Amniotic stem cell (primary cell): ENCODE measurements at places on chromosomes 1 and 21.

DNA sequence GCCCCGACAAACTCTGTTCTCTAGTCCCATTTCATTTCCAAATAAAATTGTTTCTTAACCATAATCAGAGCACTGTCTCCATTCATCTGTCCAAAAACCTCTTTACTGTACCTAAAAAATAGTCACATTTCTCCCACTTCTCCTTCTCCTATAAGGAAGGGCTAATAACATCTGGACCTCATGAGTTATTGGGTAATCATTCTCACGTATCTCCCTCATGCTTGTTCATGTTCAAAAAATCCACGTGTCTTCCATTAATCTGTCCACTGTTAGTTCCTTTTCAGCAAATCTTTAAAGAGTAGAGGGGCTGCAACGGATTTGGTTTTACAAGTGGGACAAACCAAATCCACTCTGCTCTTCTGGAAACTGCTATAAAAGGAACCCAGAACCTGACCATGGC, 1418.8 kb downstream of the MRPL39 start:
- DNase-seq, result no peak

DNA sequence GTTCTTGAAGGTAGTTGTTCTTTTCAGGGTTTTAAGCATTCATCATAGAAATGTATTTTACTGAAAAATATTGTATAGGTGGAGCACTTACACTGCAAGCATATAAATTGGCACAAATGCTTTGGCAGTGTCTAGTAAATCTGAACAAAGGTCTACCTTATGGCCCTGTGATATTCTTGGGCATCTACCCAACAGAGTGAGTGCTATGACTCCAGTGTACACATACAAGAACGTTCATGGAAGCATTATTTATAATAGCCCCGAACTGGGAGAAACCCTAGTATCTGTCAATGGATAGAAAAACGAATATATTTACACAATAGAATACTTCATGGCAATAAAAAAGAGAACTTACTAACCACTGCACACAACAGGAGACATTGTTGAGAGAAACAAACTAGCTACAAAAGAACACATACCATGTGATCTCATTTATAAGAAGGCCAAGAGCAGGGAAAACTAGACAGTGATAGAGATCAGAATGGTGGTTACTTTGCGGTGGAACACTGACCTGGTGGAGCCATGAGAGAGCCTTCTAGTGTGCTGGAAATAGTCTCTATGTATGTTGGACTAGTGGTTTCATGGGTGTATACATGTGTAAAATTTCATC, 96.0 kb downstream of the MAB21L3 start:
- no peak for DNase-seq

DNA sequence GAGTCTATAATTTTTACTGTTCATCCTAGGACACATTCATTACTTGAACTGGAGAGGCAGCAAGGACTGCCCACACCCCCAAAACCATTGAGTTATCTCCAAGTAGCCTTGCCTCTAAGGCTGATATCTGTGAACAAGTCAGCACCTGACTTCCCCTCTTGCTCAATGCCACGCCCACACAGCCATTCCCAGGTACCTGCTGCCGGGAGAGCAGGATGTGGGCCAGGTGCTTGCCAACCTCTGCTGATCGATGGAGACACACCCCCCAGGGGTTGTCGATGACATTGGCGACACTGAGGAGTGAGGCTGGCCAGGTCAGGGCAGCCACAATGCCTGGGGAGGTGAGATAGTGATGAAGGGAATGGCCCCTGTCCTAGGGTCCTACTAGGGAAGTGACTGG, 60.1 kb downstream of the TMCO4 start:
- no peak for DNase-seq

GRCh38 chr1:246827396-246827795, 103.2 kb downstream of the SCCPDH start:
- DNase-seq, result no peak

DNA sequence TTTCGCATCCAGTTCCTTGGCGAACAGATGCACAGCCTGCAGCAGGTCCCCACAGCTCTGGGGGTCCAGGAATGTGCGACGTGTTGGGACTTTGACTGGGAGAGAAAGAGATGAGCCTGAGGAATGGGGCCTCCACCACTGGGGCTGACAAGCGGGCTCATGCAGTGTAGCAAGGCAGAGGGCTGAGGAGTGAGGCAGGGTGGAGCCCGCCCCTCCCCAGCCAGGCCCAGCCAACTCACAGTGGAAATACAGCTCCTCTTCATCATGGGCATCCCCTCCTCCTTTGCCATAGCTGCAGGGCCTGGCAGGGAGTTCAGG, 30.7 kb downstream of the CDCA8 start:
- DNase-seq, result no peak

GRCh38 chr1:194731025-194731424, 1544.6 kb upstream of the B3GALT2 start:
- no peak for DNase-seq

DNA sequence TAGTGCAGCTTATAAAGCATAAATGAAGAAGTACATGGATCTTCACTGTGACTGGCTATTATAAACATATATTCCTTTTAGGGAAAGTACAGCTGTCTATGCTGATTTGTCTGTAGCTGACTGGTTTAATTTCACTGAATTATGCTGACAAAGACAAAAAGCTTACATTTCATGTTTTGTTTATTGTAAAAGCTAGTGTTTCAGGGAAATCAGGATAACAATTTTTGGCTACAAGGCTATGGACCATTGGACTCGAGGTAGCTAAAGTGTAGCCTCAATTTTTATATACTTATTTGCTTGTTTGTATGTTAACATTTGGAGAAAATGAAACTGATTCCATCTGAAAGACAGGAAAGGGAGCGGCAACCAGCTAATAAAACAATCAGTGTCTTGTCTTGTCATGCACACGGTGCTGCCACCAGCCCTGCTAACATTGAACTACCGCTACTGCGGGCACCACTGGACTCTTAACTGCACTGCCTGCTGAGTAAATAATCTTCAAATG, 480.2 kb downstream of the COL11A1 start:
- DNase-seq, result no peak

DNA sequence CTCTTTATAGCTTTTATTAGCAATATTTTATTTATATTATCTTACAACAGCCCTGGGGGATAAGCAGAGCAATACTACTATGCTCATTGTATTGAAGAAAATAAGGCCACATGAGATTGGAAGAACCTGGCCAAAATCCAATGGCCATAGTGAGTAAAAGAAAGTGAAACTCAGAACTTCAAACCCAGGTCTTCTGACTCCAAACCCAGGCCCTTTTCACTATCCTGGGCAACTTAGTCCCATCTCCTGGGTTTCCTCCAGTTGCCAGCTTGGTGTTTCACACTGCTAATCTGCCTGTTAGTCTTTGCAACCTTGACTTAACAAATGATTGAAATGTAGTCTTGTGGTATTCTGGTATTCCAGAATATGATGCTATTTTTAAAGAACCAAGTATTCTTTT, 22.4 kb upstream of the EXO1 start:
- DNase-seq, result peak; percentile 10

DNA sequence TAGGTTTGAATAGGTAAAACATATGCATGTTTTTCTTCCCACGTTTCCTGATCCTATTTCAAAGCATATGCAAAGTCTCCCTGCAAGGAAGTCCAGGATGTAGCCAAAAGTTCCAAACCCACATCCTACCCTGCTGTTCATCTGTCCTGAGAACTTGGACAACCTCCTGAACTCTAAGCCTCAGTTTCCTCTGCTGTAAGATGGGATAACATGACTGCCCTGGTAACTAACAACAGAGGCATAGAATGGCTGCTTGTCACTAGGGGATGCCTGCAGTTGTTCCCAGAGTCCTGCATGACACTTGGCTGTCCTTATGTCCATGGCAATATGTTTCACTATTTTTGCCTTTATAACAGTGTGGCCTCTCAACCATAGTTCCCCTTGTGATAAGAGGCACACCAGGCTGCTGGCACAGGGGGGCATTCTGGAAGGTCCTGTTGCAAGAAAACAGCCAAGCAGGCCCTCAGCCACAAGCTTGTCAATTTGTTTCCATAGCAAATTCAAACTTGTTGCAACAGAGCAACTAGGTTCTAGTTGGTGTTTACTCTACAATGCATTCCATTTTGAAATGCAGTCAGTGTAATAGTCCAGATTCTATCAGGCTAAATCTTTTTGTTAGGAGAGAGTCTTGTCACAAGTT, 1.5 kb upstream of the HDGF start:
- no peak for DNase-seq

- no peak for DNase-seq
Measured at GRCh38 chr1:225712391-225712790, 59.5 kb upstream of the ENAH start.
